ENCODE measurements at places on chromosomes 13 and 19. TPM values are rescaled to one million over a fixed set of nuclear protein-coding genes. Genes with fewer than 3 reads are reported as not detected.

DNA sequence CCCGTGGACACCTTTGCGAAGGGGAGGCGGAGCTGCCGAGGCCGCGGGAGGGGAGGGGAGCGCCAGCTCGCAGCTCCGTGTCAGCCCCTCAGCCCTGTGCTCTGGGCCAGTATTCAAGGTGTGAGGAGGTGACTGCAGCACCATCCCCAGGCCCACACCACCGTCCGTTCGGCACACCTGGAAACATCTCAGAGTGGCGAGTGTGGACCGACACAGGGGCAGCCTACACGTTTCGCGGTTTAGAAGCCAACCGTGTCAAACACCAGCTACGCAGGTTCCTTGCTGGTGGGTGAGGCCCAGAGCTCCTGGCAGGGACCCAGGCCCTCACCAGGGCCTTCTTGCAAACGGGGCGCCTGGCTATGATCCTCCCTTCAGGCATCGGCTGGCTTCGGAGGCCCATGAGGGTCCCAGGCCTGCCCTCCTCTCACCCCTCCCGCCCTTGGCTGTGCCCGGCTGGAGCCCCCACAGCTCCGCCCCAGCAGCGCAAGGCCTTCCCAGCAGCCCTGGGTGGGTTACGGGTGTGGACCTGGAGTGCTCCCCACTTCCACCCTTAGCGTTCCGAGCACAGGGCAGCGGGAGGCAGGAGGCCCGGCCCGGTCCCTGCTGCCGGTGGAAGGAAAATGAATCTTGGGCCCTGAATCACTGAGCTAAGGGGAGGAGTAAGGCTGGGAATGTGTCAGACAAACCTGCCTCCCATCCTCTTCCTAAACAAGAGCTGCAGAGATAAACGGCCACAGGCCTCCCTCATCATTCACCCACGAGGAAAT is 1.2 kb downstream of the C13orf46 start:
- H3K36me3 ChIP-seq = peaks cover 6% of the 10 kb centered on the region
- no peak for DNase-seq
- no peak overlapping the region for H3K4me3 ChIP-seq
- H3K27me3 ChIP-seq = no peaks in the 10 kb centered on the region
- H3K4me1 ChIP-seq = no peaks in the 10 kb centered on the region
- H3K27ac ChIP-seq = no peak overlapping the region

Gene AP1M2
- total RNA-seq = 0.33 TPM

Gene PRODH2
- not detected for total RNA-seq

DNA sequence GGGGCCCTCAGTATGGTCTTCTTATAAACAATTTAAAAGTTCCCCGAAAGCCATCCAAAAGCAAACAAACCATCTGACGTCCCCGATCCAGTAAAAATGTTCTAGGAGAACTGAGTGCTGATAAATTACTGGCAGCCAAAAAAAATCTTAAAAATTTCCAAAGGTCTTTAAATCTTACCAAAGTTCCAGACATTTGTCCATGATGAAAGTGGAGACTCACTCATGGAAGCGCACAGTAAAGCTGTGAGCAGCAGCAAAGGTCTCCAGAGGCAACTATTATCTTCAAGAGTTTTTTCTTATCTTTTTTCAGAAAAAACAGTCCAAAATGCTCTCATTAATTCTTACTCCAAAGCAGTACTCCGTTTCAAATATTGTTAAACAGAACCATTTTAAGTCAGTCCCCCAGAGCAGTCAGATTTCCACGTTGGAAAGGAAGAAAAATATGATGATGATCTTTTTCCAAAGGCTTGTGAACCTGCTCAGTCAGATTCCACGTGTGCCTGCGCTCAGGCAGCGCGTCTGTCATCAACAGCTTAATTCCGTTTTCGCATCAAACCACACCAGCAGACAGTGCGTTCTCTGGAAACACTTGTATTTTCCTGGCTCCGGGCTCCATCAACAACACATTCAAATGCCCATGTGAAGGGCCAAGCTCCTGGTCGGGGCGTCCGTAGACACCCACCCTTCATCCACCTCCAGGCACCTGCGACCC is 85.4 kb downstream of the COL4A1 start:
- H3K36me3 ChIP-seq = no peaks in the 10 kb centered on the region
- DNase-seq = no peak
- no peaks in the 10 kb centered on the region for H3K4me1 ChIP-seq
- no peak overlapping the region for H3K27ac ChIP-seq
- peaks cover 20% of the 10 kb centered on the region for H3K27me3 ChIP-seq

GRCh38 chr19:13987101-13987890 is 18.8 kb downstream of the RFX1 start:
- peaks cover 40% of the 10 kb centered on the region for H3K36me3 ChIP-seq
- H3K27me3 ChIP-seq = no peaks in the 10 kb centered on the region
- peaks cover 41% of the 10 kb centered on the region for H3K4me1 ChIP-seq
- H3K4me3 ChIP-seq = no peak overlapping the region
- DNase-seq = no peak

Gene WDR83
- 17.7 TPM for total RNA-seq

GRCh38 chr13:106521095-106521799 is 14.2 kb downstream of the EFNB2 start:
- H3K36me3 ChIP-seq = no peaks in the 10 kb centered on the region
- no peaks in the 10 kb centered on the region for H3K27me3 ChIP-seq
- H3K4me3 ChIP-seq = no peak overlapping the region

Gene GJB6
- not detected for total RNA-seq

Gene CTXN1
- total RNA-seq = 38.9 TPM

DNA sequence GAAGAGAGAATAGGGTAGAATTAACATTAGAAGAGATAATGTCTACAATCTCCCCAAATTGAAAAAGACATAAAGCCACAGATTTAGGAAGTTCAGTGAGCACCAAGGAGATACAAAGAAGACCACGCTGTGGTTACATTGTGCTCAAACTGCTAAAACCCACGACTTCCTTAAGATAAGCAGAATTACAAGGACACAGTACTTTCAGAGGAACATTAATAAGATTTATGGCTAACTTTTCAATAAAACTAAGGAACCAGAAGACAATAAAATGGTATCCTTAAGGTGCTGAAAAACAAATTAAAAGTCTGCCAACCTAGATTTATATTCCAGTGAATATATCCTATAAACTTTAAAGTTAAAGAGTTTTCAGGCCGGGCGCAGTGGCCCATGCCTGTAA is 7.4 kb upstream of the IL17D start:
- H3K36me3 ChIP-seq = no peaks in the 10 kb centered on the region
- H3K27ac ChIP-seq = no peak overlapping the region
- no peak for DNase-seq
- no peak overlapping the region for H3K4me3 ChIP-seq

Gene RNF17
- 0.58 TPM for total RNA-seq

GRCh38 chr19:30273184-30273583 is 99.0 kb upstream of the ZNF536 start:
- H3K36me3 ChIP-seq = no peaks in the 10 kb centered on the region
- H3K4me3 ChIP-seq = no peak overlapping the region
- H3K4me1 ChIP-seq = no peaks in the 10 kb centered on the region
- DNase-seq = no peak
- H3K27ac ChIP-seq = no peak overlapping the region

DNA sequence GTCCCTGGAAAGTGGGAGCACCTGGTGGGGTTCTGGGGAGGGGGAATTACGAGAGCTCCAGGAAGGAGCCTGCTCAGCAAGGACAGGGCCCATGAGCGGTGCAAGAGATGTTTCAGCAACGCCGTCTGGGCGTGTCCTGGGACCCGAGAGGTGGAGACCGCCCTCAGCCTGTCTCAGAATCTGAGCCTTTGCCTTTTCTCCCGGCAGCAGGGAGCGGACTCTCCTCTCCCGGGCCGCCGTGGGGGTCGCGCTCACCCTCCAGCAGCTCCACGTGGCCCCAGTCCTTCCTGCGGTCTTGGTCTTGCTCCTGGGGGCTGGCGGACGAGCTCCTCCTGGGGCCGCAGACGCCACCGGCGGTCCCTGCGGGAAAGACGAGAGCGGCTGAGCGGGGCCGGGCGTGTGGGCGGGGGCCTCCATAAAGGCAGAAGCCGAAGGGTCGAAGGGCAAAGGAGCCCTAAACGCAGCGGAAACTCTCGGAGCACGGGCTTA is 714 bp downstream of the POLRMT start:
- peak overlapping the region; percentile 85 for H3K27ac ChIP-seq
- H3K27me3 ChIP-seq = no peaks in the 10 kb centered on the region
- H3K36me3 ChIP-seq = peaks cover 44% of the 10 kb centered on the region
- no peaks in the 10 kb centered on the region for H3K4me1 ChIP-seq

DNA sequence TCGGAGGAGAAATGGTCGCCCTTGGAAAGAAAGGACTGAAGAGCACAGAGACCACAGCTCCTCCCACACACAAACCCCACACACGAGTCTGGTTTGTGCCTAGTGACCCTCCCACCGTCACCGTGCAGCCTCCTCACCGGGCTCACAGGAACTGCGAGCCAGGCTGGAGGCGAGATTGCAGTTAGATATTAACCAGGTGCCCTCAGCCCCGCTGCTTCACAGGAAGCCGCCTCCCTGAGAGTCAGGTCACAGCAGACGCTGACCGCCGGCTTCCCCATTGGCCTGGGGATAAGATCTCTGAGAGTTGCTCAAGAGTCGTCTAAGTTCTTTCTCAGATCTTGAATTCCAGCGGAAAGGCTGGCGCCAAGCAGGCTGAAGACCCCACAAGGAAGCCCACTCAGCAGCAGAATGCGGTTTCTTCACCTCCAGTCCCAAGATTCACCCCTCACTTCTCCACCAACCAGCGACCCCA is 870 bp downstream of the ZNF44 start:
- 0 out of 3 replicates have a peak, but pooled peaks cover 6% of the 10 kb centered on the region for H3K36me3 ChIP-seq
- H3K4me3 ChIP-seq = peak overlapping the region; percentile 85
- peak overlapping the region; percentile 83 for H3K27ac ChIP-seq
- peaks cover 10% of the 10 kb centered on the region for H3K4me1 ChIP-seq
- H3K27me3 ChIP-seq = no peaks in the 10 kb centered on the region

DNA sequence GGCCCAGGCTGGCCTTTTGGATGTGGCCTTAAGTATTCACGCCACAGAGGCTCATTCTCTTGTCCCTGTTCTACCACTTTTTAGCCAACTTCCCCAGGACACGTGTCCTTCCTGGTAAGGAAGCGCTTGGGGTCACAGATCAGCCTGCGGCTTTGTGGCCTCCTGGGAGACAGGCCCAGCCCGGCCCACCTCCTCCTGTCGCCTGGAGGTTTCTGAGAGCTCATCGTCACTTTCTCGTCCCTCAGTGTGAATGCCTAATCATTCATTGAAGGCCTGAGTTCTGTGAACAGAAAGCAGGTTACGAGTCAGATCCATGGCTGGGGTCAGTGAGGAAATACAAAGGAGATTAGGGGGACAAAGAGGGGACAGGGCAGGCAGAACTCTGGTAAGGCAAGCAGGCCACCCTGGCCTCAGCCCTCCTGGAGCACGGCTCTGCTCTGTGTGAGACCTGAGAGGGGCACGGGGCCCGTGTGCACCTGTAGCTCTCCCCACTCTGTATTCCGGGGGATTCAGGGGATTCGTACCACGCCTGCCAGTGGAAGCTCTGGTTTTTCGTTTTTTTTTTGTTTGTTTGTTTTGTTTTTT is 38.6 kb upstream of the TSHZ3 start:
- no peaks in the 10 kb centered on the region for H3K4me1 ChIP-seq
- H3K27me3 ChIP-seq = no peaks in the 10 kb centered on the region
- H3K27ac ChIP-seq = no peak overlapping the region
- no peaks in the 10 kb centered on the region for H3K36me3 ChIP-seq
- DNase-seq = peak; percentile 5
- H3K4me3 ChIP-seq = no peak overlapping the region

- no peak for DNase-seq
- no peak overlapping the region for H3K4me3 ChIP-seq
- H3K27ac ChIP-seq = no peak overlapping the region
Observed at GRCh38 chr13:96109125-96109524, 19.2 kb downstream of the HS6ST3 start.

Measured in K562 (cell line).